Hindlimb muscle (tissue), 1 donor: ENCODE measurements at places on chromosomes 7 and 10. TPM values are rescaled to one million over a fixed set of nuclear protein-coding genes. Genes with fewer than 3 reads are reported as not detected.

SUV39H2 gene
- 8.7 TPM for polyA plus RNA-seq

SPDYE16 gene
- polyA plus RNA-seq, result 4.5 TPM

DNAJC12 gene
- polyA plus RNA-seq, result 7.1 TPM

- DNase-seq, result no peak
Measured at GRCh38 chr10:21527598-21528235, 2.2 kb upstream of the SKIDA1 start.

SHTN1 gene
- 7.0 TPM for polyA plus RNA-seq

DNA sequence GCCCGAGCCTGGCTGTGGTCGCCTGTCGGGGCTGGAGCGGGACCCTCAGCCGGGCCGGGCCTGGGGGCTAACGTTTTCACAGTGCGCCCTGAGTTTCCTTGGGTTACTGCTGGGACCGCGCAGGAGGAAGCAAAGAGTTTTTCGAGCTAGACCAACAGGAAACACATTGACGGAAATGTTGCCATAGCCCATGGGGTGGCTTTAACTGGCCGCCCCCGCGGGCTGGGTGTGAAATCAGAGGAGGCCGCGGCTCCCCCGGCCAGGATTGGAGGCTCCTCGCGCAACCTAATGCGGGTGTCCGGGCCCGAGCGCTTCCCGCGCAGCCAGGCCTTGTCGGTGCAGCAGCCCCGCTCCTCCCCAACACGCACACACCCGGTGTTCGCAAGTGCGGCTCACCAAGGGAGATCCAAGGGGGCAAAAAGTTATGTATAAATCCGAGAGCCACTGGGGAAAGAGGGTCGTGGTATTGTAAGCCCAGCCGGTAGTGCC, 1.9 kb downstream of the HHEX start:
- peak; percentile 47 for DNase-seq

GRCh38 chr10:123622381-123622780, 43.8 kb upstream of the GPR26 start:
- no peak for DNase-seq

- no peak for DNase-seq
Measured at GRCh38 chr10:49331431-49331830, 32.5 kb downstream of the C10orf71 start.

GRCh38 chr7:91082038-91082437, 182.2 kb upstream of the FZD1 start:
- DNase-seq, result no peak

GRCh38 chr10:25753776-25754175, 180.3 kb upstream of the MYO3A start:
- DNase-seq, result no peak

SFTPA1 gene
- not detected for polyA plus RNA-seq

GRCh38 chr7:137942484-137943115, 59.3 kb downstream of the CREB3L2 start:
- no peak for DNase-seq

DNA sequence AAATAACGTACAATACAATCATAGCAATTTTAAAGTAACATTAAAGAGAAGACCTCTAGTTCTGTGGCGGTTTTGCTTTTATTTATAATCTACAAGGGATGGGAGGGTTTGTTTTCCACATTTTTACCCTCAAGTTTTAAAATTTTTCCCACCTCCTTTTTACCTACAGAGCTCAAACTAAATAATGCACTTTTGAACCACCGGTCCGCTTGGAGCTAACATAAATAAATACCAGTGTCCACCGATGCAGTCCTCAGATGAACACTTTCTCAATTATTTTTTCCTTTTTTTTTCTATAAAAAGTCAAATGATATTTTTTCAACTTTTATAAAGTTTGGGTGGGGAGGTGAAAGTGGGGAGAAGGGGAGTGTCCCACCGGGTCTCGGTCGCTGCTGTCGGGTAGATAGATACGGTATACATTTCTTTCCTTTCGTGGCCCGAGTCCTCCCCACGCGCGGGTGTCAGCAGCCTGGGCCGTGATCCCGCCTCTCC, 3.3 kb downstream of the ZNF503 start:
- peak; percentile 30 for DNase-seq

DNA sequence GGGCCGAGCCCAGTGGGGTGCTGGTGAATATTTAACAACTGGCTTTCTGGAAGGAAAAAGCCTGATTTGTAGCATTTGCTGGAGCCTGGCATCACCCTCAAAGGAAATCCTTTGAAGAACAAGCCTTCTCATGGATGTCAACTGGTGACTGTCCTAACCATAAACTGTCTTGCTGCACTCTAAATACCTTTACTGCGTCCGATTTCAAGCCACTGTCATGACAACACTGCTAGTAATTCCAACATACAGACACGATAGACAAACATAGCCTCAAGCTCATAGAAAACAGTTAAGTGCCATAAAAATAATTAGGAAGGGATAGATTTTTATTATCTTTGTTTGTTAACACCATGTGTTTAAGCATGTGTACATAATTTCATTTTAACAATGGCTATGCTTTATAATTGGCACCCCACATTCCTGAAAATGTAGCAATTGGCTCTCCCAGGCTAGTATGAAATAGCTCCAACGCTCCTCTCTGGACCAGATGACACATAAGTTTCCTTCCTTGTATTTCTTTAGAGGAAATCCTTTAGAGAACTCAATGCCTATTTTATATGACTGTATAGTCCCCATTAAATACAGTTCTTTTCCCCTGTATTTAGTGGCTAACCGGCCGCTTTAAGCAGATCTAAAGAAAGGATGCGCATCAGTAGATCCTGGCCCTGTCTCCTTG, 273.4 kb downstream of the PRPF18 start:
- no peak for DNase-seq

DNA sequence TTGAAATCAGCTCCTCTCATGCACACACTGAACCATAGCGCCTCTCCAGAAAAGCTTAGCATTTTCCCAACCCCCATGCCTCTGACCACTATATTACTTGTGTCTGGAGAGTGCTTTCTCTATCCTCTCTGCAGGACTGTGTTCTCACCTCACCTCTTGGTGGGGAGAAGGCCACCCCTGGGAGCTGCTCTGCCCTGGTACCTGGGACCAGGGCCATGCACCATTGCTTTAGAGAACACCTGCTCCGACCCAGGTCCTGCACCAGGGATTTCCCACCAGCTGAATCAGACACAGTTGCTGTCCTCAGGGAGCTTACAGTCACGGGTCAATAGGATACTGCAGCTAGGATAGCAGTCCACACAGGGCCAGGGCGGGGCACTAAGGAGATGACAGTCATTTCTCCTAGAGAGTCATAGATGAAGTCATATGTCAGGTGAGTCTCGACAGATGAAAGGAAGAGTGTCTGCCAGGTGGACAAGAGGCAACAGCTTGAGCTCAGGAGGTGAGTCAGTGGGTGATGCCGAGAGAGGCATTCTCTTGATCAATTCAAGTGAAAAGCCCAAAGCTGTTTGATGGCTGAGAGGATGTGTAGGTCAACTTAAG, 619 bp upstream of the LMTK2 start:
- DNase-seq, result no peak

CDHR3 gene
- polyA plus RNA-seq, result 14.9 TPM

- DNase-seq, result no peak
Measured at GRCh38 chr10:50470345-50470744, 153.4 kb downstream of the SGMS1 start.
